ENCODE measurements at places on chromosomes 16 and 17. TPM values are rescaled to one million over a fixed set of nuclear protein-coding genes. Genes with fewer than 3 reads are reported as not detected.

ARL5C gene
- not detected for total RNA-seq

SBK1 gene
- 0.09 TPM for total RNA-seq

AATK gene
- total RNA-seq, result 2.4 TPM

HS3ST3A1 gene
- total RNA-seq, result 0.18 TPM

ASPA gene
- total RNA-seq, result not detected

HCRT gene
- total RNA-seq, result not detected

STARD3 gene
- total RNA-seq, result 20.1 TPM

TMIGD1 gene
- not detected for total RNA-seq

ZP2 gene
- not detected for total RNA-seq

CPHXL2 gene
- not detected for total RNA-seq

Data from endothelial cell of coronary artery (primary cell).